Fibroblast of villous mesenchyme (primary cell): ENCODE measurements at places on chromosomes 12 and 14.

DNA sequence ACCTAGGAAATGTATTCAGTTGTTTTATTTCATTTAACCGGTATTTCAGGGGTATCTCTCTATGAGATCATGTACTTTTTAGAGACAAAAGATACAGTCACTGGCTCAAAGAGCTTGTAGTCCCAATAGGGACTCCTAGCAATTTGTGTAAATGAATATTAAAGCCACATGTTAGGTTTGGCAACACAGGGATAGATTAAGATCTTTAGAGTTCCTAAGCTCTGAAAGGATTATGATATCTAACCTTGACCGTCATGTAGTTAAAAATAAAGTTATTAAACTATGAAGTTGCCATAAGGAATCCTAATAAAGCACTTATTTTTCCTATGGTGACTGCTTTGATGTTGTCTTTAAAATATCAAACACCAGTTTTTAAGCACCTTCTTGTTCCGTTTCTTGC, 100.4 kb upstream of the FGD4 start:
- peak; percentile 72 for DNase-seq

DNA sequence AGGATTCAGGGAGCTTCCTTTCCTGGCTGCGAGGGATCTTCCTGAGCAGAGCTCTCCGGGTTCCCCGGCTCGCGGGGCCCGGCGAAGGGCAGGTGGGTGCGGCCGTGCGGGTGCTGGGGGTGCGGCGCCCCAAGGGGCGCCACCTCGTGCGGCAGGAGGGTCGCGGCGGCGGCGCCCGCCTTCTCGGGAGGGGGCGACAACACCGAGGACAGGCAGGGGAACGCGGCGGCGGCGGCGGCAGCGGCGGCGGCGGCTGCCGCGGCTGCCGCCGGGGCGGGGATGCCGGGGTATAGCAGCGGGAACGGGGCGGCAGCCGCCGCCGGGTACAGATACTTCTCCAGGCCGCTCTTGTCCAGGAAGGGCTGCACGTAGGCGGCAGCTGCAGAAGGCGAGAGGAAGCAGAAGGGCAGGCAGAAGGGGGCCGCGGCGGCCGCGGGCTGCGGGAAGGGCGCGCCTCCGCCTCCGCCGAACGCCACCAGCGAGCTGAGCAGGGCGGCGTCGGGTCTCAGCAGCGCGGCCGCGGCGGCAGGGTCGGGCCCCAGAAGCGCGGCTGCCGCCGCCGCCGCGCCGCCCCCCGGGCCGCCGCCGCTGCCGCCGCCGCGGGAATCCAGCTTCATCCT, 2.7 kb downstream of the BHLHE41 start:
- DNase-seq: no peak

DNA sequence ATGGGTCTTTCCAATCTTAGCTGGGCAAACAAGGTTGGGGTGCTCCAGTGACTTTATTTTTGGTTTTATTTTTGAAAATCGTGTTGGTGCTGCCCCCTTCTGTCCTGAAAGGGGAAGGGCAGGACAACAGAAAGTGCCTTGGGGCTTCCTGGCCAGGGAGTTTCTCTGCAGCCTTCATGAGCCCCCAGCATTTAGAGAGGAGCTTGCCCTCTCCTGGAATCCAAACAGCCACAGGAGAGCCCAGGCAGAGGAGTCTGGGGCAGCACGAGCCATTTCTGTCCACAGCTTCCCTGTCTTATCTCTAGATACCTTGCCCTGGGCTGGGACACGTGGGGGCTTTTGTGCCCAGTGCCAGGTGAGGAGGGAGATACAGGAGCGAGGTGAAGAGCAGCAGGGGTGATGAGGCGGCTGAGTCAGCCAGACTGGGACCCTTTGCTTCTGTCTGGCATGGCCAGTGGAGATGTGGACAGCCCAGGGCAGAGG, 4.4 kb upstream of the C1RL start:
- peak; percentile 53 for DNase-seq

GRCh38 chr12:53456654-53457366, 4.9 kb downstream of the PCBP2 start:
- DNase-seq: no peak

- DNase-seq: no peak
These were observed 72.0 kb upstream of the CCND2 start for GRCh38 chr12:4201333-4202100.

GRCh38 chr14:36647417-36647823, 14.2 kb upstream of the PAX9 start:
- DNase-seq: no peak

DNA sequence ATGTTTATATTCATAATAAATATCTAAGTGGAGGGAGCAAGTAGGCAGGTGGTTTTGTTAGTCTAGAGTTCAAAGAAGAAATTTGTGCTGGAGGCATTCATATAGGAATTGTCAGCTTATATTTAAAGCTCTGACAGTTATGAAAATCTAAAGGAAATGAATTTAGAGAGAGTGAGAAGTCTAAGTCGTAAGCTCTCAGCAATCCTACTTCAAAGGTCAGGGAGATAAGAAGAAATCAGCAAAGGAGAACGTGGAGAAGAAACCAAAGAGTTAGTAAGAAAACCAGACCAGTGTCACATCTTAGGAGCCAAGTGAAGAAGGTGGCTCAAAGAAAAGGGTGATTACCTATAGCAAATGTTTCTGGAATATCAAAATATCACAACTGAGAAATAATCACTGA, 241.8 kb downstream of the FSCB start:
- no peak for DNase-seq

DNA sequence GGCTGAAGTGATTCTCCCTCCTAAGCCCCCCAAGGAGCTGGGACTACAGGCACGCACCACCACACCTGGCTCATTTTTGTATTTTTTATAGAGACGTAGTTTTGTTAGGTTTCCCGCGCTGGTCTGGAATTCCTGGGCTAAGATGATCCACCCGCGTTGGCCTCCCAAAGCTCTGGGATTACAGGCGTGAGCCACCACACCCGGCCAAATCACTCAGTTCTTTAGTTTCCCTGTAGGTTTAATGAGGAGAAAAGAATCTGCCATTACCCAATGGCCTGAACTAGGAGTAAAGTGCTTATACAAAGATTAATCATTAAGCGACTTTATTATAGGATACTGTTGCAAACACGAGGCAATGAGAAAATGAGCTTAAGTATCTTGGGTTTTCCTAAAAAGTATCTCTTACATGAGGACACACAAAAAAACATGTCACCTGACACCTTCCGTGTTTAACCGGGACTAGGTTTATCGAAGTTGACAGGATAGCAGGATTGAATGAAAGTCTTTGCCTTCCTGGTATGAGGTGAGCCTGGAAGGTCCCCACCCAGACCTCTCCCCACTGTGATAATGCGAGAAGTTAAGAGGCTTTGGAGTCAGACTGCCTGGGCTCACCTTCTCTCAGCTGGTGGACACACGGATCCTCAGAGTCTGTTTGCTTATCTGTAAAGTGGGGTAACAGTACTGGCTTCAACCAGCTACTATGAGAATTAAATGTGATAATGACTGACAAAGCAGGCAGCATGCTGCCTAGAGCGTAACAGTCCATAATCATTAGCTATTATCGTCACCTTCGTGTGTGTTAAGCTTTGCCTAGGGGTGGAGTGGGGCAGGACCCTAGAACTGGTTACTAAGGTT, 133.5 kb upstream of the KRAS start:
- DNase-seq: no peak

- DNase-seq: no peak
These were observed 368.6 kb downstream of the DAD1 start for GRCh38 chr14:22220427-22220826.

DNA sequence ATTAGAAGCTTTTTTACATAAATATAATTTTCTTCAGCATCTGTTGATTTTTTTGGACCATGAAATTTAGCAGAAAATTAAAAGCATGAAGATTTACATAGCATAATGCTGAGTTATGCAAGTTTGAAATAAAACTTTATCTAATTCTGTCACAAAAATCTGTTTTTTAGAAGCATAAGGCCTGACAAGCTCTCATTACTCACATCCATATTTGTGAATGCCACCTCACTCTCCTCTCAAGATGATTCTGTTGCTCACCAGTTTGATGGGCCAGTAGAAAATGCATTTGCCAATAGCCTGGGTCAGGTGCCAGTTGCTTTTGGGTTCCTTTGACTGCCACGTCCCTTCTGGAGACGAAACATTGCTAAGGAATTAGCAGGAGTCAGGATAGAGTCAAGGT, 181.5 kb upstream of the ATP2B1 start:
- no peak for DNase-seq

GRCh38 chr12:44157359-44157758, 321.5 kb downstream of the TMEM117 start:
- no peak for DNase-seq

- no peak for DNase-seq
These were observed 118.6 kb downstream of the CCDC91 start for GRCh38 chr12:28308891-28309290.

- no peak for DNase-seq
These were observed 38.7 kb downstream of the SLC6A12 start for GRCh38 chr12:175250-175649.

- DNase-seq: no peak
These were observed 289.2 kb downstream of the ADGRD1 start for GRCh38 chr12:131242741-131243496.

GRCh38 chr14:39160494-39160893, 9.6 kb downstream of the TRAPPC6B start:
- no peak for DNase-seq

- DNase-seq: no peak
These were observed 84.5 kb upstream of the POC1B start for GRCh38 chr12:89610366-89610765.

GRCh38 chr12:12403264-12404248, 46.7 kb downstream of the BORCS5 start:
- peak; percentile 45 for DNase-seq

DNA sequence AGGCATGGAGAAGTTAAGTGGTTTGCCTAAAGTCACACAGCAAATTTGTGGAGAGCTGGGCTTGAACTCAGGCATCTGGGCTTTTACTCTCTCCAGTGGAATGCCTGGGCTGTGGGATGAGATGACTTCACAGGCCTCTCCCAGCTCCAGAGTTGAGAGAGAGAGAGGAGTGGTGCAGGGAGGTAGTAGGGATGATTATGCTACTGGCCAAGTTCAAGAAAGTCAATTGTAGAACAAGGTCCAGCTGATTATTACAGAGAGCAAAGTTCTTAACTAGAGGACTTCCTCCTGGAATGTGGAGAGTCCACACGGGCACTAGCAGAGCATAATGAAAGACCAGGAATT, 769 bp upstream of the EMP1 start:
- DNase-seq: peak; percentile 55

DNA sequence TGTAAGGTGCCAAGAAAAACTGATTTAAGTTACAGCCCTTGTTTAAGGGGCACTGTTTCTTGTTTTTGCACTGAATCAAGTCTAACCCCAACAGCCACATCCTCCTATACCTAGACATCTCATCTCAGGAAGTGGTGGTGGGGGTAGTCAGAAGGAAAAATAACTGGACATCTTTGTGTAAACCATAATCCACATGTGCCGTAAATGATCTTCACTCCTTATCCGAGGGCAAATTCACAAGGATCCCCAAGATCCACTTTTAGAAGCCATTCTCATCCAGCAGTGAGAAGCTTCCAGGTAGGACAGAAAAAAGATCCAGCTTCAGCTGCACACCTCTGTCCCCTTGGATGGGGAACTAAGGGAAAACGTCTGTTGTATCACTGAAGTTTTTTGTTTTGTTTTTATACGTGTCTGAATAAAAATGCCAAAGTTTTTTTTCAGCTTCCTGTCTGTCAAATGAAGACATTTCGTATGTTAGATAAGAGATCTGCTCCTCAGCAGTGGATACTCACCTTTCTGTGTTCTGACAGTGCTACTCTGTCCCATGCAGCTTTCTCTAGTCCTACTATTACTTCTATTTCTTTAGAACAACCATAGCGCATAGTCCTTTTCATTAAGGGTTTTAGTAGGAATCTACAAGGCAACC, 1.2 kb upstream of the PA2G4 start:
- DNase-seq: no peak

- peak; percentile 66 for DNase-seq
These were observed 5.0 kb downstream of the HNRNPC start for GRCh38 chr14:21264025-21264801.
